ENCODE measurements at places on chromosomes 2 and 18. TPM values are rescaled to one million over a fixed set of nuclear protein-coding genes. Genes with fewer than 3 reads are reported as not detected.

- no peak for DNase-seq
Measured at GRCh38 chr18:74479486-74480148, 16.5 kb upstream of the CNDP2 start.

GRCh38 chr2:73852020-73852419, 23.3 kb downstream of the STAMBP start:
- peak; percentile 90 for DNase-seq

DNA sequence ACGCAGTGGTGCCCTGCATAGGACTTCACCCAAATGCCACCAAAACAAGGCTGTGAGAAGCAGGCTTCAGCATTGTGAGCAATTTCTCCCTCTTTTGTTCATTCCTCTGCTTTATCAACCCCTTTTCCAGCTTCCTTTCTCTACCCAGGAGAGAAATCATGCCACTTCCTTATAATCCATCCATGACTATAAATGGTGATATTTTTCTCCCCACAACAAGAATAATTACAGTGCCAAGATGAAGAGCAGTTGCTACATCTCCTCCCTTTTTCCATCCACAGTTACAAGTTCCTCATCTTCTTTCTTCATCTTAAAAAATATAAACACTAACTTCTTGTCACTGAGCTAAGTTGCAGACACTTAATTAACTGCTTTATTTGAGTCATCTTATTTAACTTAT, 167.2 kb downstream of the ANTXR1 start:
- no peak for DNase-seq

- DNase-seq, result peak; percentile 83
Measured at GRCh38 chr2:131104487-131105155, 515 bp upstream of the PLEKHB2 start.

DNA sequence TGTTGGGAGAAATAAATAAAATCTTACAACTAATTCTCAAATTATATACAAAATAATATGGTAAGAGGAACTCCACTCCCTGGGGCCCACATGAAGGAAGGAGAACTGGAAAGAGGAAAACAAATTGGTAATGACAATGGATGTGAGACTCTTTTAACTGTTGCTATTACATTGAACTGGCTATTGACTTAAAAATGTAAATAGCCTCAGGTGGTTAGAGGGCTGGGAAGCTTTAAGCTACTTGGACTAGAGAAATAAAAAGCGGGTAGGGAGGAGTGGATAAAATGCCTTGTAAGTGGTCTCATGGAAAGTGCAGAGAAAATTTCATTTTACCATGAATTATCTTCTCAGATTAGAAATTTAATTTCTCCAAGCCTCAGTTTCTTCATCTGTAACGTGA, 64.1 kb downstream of the KCNJ3 start:
- DNase-seq, result no peak

DNA sequence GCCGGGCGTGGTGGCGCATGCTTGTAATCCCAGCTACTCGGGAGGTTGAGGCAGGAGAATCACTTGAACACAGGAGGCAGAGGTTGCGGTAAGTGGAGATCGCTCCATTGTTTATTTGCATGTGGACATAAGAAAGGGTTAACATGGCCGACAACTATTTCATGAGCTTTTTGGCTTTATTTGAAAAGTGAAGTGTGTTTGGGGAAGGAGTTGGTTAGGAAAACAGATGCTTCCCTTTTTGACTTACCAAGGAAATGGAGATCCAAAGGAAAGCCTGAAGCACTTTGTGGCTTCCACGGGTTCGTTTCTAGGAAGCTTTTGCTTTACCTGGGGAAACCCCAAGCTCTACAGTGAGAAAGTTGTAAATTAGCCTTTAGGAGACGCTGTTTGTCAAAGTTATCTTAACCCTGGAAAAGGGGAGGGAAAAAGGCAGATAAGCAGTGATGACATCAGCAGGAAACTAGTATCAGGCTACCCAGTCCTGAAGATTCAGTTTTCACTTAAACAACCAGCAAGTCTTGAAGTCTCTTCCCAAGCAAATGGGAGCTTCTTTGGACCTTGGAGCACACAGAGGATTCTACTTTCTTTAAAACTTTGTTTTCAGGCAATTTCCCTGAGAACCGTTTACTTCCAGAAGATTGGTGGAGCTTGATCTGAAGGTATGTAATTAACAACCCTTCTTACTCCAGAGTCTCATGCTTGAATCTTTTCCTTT, at the start of gene CASP10:
Gene CASP10 (plus strand): TSS at position 492 of the 715 bp plus-strand sequence. CDS start 2,637 bp downstream, outside the sequence.
- peak; percentile 79 for DNase-seq

DNA sequence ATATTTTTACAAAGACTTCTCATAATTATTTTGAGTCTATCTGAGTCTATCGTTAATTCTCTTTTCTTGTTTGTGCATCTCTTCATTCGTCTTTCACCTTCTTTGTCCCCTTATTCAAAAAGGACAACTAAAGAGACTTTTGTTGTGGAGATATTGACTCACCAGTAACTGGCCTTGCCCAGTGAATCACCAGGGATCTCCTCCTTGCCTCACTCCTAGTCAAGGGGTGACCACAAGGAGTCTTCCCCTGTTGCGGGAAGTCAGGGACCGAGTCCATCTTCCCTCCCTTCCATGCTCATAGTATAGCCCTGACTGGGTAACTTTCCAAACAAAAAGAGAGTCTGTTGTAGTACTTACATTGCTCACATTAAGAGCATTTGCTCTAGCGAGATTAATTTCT, 158.9 kb downstream of the NEB start:
- DNase-seq, result no peak

DNA sequence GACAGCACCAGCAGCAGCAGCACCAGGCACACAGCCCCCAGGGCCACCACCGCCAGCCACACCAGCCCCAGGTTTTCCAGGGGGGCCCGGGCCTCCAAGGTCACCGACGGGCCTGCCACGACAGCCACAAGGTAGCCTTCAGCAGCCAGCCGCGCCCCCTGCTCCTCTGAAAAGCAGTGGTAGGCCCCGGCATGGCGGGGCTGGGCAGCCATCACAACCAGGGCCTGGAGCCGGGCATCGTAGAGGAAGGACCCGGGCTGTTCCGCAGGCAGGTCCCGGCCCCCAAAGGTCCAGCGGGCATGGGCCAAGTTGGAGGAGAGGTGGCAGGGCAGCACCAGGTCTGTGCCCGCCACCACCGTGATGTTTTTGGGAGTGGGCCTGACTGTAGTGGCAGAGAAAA, 3.3 kb upstream of the ANKRD39 start:
- DNase-seq, result no peak

- no peak for DNase-seq
Measured at GRCh38 chr2:25044990-25045389, 3.1 kb downstream of the EFR3B start.

DNA sequence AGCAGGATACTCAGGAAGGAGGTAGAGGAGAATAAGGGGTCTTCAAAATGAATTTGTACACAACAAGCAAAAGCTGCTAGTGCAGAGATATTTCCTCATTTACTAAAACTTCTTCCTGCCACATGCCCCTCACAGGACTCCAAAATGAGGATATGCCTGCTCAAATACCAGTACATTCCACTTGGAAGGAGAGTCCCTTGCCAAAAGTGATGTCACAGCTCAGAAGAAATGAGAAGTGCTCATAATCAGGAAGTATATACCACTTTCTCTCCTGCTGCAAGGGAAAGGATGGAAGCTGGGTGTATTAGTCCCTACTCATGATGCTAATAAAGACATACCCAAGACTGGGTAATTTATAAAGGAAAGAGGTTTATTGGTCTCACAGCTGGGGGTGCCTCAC, 87.7 kb upstream of the FSHR start:
- no peak for DNase-seq

- DNase-seq, result no peak
Measured at GRCh38 chr2:199552141-199552540, 94.4 kb upstream of the SATB2 start.

- no peak for DNase-seq
Measured at GRCh38 chr2:58155160-58155778, 85.9 kb downstream of the FANCL start.

The SIX3 gene
- total RNA-seq, result not detected

The HRH4 gene
- total RNA-seq, result not detected

The BOK gene
- total RNA-seq, result 54.0 TPM

The ZBTB7C gene
- not detected for total RNA-seq

The MAP3K19 gene
- total RNA-seq, result not detected

The PTPRN gene
- total RNA-seq, result 0.86 TPM

Data from fibroblast of villous mesenchyme (primary cell).